Endodermal cell (in vitro differentiated cells): ENCODE measurements at places on chromosomes 3 and 15.

DNA sequence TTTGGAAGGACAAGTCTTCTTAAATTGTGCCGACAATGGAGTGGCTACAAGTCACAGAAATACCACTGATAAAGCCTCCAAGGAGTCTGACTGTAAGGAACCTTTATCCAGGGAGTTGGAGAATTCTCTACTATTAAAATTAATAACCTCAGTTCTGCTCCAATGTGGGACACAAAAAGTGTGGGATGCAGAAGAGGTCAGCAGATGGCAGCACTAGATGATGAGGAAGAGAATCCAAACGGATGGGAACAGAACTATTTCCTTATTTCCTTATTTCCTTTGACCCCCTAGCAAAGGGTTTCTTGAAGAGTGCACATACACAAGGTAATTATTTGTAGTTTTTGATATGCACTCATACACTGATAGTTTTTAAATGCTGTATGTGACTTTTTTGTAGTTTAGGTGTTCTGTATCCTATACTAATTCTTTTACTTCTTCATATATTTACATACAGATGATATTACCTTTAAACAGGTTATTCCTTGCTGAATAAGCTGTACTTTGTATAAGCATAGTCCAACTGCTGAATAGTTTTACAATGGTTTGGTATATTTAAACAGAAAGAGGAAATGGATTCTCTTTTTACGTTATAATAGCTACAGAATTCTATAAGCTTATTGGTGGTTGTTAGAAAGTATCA, 25.6 kb upstream of the NLGN1 start:
- DNase-seq: peak; percentile 71

DNA sequence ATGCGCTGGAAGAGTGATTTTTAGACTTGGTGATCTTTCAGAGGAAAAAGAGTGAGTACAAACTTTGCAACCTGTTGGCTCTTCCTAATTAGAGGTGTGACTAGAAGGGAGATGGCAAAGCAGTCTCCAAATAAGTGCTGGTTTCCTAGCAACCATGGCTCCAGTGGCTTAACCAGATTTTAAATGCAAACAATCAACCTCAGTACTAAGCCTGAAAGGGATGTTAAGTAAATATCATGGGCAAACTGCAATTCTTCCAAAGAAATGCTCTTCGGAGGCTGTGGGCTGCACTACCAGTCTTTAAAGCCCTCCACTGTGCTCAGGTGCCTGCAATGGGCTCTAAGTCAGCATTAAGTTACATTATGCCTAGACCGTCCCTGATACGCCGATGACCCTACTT, 678.1 kb upstream of the CCDC54 start:
- peak; percentile 41 for DNase-seq

- DNase-seq: no peak
These were observed 1.5 kb downstream of the DIS3L start for GRCh38 chr15:66294932-66295235.

GRCh38 chr3:76702676-76703075, 337.2 kb upstream of the ROBO2 start:
- no peak for DNase-seq

DNA sequence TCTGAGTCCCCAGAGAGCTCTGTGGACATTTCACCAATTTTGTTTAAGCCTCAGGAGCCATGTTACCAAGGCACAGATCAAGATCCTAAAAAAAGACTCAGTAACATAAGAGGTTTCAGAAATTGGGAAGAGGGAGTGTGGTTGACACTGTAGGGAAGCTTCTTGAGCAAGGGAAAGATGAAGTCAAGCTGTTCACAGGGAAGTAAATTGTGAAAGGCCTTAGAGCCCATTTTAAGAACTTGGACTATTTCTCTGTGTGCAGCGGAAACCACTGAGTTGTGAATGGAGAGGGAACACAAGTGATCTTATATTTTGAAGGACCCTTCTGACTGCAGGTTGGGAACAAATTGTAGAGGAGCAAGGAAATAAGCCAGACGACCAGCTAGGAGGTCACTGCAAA, 18.7 kb downstream of the BCL2A1 start:
- no peak for DNase-seq

DNA sequence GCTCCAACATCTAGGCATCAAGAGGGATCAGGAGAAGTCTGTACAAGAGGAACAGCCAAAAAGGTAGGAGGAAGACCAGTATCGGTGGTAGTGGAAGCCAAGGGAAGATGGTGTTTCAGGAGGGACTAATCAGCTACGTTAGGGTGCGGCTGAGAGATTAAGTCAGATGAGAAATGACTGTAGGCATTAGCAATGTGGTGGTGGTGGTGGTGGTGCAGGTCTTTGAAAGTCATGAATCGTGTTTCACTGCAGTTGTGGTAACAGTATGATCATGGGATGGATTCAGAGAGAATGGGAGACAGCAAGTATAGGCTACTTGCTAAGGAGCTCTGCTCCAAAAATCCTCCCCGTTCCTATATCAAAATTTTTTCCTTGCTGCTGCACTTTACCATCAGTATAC, 35.5 kb downstream of the ASTE1 start:
- DNase-seq: no peak

DNA sequence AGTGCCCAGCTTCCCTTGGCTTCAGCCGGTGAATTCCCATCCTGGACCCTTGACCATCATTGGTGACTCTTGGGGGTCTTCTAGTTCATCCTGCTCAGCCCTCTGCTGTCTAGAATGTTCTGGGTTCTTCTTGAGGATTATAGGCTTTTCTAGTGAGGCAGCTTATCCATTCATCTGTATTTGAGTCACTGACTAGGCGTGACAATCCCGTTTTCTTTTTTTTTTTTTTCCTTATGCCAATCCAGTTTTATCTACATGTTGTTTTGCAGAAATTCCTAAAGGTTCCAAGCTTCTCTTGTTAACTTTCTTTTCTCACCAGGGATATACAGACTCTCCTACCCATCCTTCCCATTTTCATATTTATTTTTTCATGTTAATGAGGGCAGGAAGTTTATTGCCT, 6.6 kb upstream of the TRAK1 start:
- no peak for DNase-seq

DNA sequence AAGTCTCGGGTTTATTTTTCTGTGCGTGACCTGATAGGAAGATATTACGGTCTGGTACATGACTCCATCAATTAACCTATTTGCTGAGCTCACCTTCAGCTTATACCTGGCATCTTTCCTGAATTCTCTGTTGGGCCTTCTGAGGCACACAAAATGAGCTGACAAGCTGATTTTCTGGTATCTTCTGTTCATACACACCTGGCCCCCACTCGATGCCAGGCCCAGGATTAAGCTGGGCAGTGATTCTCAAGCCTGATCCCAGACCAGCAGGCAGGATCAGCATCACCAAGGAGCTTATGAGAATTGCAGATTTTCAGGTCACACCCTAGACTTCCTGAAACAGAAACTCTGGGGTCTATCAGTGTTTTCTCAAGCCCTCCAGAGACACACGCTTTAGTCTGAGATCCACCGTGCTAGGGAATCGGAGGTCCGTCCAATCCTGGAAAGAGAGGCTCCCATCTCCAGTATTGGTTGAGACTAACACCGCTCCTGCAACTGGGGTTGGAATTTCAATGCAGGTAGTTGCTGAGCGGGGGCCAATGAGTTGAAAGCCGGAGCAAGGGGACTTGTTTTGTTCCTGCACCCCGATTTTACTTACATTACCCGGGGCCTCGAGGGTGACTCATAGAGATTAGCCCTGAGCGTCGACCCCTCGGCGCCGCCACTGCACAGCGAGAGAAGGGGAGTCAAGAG, 636 bp upstream of the EIF1B start:
- no peak for DNase-seq

GRCh38 chr3:187002915-187003314, 72.6 kb downstream of the ST6GAL1 start:
- no peak for DNase-seq

DNA sequence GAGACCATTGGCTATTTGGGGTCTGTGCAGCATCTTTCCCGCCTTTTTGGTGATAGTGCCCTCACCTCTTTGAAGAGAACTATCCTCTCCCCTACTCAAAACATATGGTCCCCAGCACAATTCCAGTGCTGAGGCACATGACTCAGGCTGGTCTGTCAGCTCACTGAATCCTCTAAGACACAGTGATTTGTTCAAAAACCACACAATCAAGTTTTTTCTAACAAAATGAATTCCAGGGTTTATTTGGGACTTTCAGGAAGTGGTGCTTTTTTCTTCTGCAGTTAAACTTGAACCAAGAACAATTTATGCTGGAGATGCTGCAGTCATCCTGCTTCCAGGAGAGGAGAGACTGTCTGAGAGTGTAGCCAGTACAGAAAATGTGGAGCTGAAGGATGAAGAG, 142.5 kb upstream of the LMCD1 start:
- no peak for DNase-seq

GRCh38 chr3:139653582-139653981, 24.2 kb downstream of the NMNAT3 start:
- DNase-seq: peak; percentile 38

GRCh38 chr3:189123595-189124387, 48.0 kb upstream of the TPRG1 start:
- DNase-seq: no peak

GRCh38 chr3:49713336-49714105, 6.0 kb downstream of the AMIGO3 start:
- no peak for DNase-seq

DNA sequence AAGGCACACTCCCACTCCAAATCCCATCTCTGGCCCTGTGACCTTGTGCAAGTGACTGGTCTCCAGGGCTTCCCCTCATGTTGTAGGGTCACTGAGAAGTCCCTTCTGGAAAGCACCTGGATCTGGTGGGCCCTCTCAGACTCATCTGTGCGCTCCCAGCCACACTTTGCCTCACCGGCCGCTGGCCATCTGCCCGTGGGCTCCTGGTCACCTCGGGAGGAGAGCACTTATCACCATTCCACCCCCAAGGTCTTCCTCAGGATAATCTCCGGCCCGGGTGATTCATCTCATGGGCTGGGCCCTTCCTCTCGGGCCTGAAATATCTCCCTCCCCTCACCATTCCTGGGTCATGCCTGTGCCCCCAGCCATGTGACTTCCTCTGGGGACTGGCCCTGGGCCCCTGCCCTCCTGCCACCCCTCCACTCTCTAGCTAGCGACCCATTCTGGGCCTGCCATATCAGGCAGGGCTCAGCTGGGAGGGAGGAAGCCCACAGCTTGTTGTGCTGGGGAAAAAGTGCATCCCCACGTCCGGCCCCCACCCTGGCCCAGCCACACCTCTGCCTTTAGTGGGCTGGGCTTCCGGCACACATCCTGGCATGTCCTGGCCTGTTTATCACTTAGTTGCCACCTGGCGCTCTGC, 10.6 kb upstream of the WNT7A start:
- DNase-seq: peak; percentile 47

- DNase-seq: no peak
These were observed 43.1 kb downstream of the DNAJB8 start for GRCh38 chr3:128423525-128424147.

GRCh38 chr3:34109846-34110245, 311.4 kb downstream of the PDCD6IP start:
- no peak for DNase-seq

GRCh38 chr3:51024121-51024520, 349.4 kb downstream of the DOCK3 start:
- DNase-seq: no peak

DNA sequence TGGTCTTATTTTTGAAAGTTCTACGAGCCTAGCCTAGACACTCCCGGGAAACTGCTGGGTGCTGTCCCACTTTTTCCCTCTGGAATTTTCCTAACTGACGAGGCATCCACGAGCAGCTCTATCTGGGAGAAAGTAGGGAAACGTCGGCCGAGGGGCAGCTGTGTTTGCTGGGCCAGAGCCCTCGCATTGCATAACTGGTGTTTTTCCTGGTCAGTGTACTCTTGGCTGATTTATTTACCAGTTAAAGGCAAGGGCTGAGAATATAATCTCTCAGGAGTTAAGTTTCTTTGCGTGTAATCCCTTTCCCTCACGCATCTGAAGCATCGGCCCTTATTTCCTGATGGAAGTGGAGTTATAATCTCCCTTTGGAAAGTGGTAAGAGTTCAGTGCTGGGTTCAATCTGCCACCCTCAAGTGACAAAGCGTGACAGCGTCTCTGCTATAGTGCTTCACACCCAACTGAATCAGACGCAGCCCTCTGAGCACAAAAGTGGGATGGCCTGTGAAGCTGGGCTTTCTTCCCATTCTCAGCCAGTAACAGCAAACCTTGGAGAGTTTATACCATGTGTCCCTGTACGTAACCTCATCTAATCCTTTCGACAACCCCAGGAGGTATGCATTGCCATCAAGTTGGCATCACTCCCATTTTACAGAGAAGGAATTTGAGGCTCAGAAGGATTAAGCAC, 311.5 kb downstream of the RORA start:
- no peak for DNase-seq

DNA sequence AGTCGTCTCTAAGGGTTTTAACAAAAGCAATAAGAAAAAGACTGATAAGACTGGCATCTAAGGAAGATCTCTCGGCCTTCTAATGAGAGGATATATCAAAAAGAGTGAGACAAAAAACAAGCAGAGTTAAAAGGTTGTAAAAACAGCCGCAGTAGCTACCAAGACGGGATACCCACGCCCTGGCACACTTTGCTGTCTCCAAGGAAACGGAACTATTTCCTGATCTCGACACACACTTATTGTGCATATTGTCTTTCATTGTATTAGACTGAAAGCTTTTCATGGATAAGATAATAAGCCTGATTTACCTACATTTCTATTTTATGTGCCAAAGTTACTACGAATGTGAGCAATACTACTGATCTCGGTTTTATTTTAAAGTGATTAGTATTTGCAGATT, 161.5 kb upstream of the MCTP2 start:
- no peak for DNase-seq

GRCh38 chr3:140848666-140849065, 93.0 kb upstream of the SLC25A36 start:
- DNase-seq: no peak
